ENCODE measurements at places on chromosomes 2 and 18. TPM values are rescaled to one million over a fixed set of nuclear protein-coding genes. Genes with fewer than 3 reads are reported as not detected.

The IGFBP5 gene
- total RNA-seq = 0.48 TPM

The FNDC4 gene
- total RNA-seq = 1.5 TPM

The CCDC121 gene
- 10.9 TPM for total RNA-seq

The KCNG2 gene
- not detected for total RNA-seq

The GREB1 gene
- 57.6 TPM for total RNA-seq

The CGREF1 gene
- 20.4 TPM for total RNA-seq

The PCARE gene
- total RNA-seq = not detected

The ALPP gene
- not detected for total RNA-seq

DNA sequence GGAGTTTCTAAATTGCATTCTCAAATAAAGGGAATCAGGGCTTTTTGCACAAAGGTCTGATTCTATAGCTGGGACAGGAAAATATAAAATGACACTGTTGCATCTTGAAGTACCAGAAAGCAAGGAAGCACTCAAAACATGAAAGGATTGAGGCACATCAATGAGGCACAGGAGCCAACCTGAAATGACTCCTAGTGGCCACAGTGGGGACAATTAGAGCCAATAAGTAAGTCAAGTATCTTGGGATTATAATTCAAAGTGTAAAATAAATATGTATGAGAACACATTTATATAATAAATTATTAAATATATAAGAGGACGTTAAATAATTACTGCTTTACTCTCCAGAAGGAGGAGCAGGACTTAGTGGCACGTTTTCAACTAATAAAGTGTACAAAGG, 1259.5 kb upstream of the CDH2 start:
- no peak for DNase-seq

DNA sequence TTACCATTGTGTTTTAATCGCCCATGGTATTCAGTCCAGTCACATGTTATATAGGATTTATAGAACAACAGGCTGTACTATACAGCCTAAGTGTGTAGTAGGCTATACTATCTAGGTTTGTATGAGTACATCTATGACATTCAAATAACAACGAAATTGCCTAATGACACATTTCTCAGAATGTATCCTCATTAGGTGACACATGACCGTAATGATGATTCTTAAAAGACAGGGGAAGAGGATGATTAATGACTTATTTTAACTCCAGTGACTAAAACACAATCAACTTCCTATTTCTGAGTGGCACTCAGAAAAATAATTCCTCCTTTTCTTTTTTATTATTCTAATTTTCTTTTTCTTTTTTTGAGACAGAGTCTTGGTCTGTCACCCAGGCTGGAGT, 63.0 kb upstream of the ACSL3 start:
- peak; percentile 24 for DNase-seq

DNA sequence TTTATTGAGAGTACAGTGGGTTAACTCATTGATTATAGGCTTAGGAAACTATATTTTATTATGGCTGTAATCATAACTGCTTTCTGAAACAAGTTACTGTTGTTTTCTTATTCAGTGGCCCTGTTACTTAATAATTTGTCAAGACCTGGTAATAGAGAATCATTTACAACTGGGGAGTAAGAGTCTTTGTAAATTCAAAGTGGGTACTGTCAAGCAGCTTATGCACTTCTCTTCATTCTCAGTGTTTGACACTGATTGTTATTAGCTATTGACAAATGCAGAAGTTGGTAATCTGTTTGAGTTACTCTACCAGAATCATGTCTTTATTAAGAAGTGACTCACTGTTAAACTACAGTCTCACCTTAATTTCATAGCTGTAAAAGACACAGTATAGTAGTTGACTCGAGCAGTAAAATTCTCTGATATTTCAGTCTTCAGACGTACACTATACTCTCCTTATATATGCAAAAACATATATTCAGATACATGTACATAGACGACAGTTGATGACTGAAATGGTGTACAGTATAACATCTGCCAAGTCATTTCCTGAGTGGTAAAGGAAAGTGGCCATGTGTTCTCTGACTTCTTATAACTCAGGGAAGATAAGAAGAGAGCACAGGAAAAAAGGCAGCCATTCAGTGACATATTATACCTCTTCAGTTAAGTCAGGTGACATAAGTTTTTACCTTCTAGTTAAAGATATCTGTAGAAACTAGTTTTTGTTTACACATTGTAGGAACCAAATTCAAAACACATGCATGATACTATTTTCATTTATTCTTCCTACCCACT, 36.0 kb upstream of the TTC27 start:
- peak; percentile 20 for DNase-seq

DNA sequence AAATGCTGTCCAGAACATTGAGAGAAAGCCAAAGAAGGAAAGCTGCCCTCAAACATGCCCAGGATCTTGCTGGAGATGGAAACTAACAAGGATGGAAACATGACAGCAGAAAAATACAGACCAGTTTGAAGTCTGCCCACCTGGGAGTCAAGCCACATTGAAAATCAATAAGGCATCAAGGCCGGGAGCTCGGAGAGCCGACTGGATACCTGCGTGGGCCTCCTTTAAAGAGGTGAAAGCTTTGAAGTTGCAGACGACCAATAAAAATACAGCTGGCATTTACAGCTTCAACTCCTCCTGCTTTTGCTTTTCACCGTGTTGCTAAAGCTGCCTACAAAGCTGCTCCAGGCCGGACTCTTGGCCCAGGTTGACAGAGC, 279.7 kb downstream of the SRBD1 start:
- no peak for DNase-seq

DNA sequence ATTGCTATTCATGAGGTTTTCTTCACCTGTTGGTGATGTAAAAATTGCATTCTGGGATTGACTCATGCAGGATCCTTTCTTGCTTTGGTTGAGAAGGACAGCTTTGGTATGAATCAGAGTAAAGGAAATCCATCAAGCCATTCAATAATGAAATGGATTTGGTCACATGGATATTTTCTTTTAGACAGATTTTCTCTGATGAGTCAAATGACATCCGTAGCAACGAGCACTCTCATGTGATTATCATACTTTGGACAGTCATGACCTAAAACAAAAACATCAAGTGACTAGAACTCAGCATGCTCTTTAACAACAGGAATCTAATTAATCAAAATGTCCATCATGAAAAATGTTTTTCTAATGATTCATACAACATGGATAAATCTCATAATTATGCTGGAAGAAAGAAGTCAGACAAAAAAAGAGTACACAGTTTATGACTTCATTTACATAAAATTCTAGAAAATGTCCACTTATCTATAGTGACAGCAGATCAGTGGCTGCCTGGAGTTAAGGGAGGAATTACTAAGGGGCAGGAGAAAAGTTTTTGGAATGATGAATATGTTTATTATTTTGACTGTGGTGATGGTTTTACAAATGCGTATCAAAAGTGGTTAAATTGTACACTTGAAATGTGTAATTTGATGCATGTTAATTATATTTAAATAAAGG, 30.7 kb downstream of the TRAK2 start:
- DNase-seq = peak; percentile 94

DNA sequence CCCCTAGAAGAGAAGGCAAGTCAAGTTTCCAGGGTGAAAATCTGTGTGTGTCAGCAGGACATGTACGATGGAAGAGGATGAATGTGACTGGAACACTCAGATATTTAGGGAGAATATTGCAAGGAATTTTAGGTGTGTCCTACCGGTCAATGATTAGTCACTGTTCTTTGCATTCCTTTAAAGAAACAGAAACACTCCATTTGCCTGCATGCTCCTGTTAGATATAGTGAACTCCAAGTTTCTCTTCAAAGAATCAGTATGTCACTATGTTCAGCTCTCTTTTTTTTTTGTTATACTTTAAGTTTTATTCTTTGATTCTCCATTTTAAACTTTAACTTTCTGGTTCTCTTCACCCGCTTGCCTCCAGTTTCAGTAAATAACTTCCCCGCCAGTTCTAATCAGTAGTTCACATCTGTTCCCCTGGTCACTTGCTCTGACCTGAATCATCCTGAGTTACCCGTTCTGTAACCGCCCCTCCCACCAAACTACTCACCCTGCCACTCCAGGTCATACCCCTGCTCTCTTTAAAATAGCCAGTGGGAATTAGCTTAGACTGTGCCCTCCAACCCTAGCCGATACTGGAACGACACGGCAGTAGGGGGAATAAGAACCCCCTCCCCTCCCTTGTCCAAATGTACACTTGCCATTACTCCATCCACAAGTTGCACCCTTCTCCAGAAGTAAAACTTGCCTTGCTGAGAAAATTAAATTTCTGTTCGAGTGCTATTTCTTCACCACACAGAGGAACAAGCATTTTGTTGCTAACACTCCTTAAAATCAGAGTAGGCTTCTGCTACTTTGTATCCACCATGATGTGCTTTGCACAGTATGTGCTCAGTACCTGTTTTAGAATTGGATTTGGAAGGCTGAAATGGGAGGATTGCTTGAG, 268.4 kb downstream of the METTL4 start:
- no peak for DNase-seq

GRCh38 chr2:240250150-240250984, 109.9 kb upstream of the OTOS start:
- DNase-seq = no peak

Measured in SK-MEL-5 (cell line).